ENCODE measurements at places on chromosomes 12 and 14. TPM values are rescaled to one million over a fixed set of nuclear protein-coding genes. Genes with fewer than 3 reads are reported as not detected.

GNB3 gene
- 1.3 TPM for total RNA-seq

KRT3 gene
- not detected for total RNA-seq

CSAD gene
- 10.1 TPM for total RNA-seq

FAIM2 gene
- 3.6 TPM for total RNA-seq

TTC8 gene
- total RNA-seq: 27.5 TPM

KRT4 gene
- under 0.01 TPM for total RNA-seq

TSPAN31 gene
- total RNA-seq: 55.7 TPM

IL22 gene
- not detected for total RNA-seq

SERPINA12 gene
- total RNA-seq: not detected

MIPOL1 gene
- total RNA-seq: 8.6 TPM

GPRC5D gene
- total RNA-seq: not detected

Data from fibroblast of lung (primary cell).